ENCODE measurements at places on chromosomes 11 and 22.

- no peak for DNase-seq
These were observed 537.5 kb downstream of the DLG2 start for GRCh38 chr11:85089654-85090053.

DNA sequence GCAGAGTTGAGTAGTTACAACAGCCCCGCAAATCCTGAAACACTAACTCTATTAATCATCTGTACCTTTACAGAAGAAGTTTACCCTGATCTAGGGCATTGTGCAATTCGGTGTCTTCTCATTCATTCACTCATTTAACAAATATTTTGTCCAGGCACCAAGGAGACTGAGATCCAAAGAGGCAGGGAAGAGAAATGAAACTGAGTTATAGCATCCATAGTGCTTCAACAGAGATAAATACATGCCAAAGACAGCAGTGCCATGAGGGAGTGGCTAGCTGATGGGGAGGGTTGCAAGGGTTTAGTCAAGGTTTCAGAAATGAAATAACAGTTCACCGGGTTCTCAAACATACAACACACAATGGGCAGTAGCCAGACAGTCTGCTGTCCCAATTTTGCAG is 40.2 kb upstream of the MTNR1B start:
- DNase-seq, result no peak

DNA sequence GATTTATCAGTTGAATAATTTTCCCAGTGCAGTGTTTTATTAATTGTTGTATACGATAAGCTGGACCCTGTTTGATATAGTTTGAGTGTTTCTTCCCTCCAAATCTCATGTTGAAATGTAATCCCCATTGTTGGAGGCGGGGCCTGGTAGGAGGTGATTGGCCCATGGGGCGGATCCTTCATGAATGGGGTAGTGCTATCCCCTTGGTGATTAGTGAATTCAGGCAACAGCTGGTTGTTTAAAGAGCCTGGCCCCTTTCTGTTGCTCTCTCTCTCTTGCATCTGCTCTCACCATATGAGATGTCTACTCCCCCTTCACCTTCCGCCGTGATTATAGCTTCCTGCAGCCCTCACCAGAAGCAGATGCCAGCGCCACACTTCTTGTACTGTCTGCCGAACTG is 1.5 kb downstream of the OR5A1 start:
- no peak for DNase-seq

- no peak for DNase-seq
These were observed 7.9 kb upstream of the ALKBH8 start for GRCh38 chr11:107573438-107573837.

DNA sequence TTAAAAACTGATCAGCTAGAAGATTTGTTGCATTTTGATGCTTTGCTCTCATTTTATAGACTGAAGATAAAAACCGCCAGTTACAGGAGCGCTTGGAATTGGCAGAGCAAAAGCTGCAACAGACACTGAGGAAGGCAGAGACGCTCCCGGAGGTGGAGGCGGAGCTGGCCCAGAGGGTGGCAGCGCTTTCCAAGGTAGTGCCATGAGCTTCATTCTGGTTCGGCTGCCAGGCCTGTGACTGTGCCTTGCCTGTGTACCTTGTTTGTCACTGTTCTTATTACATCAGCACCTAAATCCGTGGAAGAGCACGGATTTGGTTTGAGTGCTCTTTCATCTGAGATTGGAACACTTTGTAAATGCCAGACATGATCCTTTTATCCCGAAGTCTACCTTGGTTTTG is 61.4 kb downstream of the PPFIA1 start:
- DNase-seq, result no peak

GRCh38 chr11:86713552-86713951 is 41.1 kb upstream of the ME3 start:
- DNase-seq, result no peak

GRCh38 chr11:4480577-4481239 is 1.7 kb upstream of the OR52K1 start:
- DNase-seq, result no peak

- no peak for DNase-seq
These were observed 23.0 kb downstream of the EHF start for GRCh38 chr11:34643846-34644245.
